CD8-positive, alpha-beta memory T cell (primary cell): ENCODE measurements at places on chromosomes 1 and 21. TPM values are rescaled to one million over a fixed set of nuclear protein-coding genes. Genes with fewer than 3 reads are reported as not detected.

The CCDC30 gene
- 0.58 TPM for polyA plus RNA-seq

The ELK4 gene
- polyA plus RNA-seq = 6.1 TPM

The IVL gene
- polyA plus RNA-seq = not detected

The TCHHL1 gene
- not detected for polyA plus RNA-seq

The GPR25 gene
- polyA plus RNA-seq = 34.0 TPM

The C1QTNF12 gene
- not detected for polyA plus RNA-seq

The AGMAT gene
- polyA plus RNA-seq = 6.2 TPM

The PAX7 gene
- not detected for polyA plus RNA-seq

The PROK1 gene
- not detected for polyA plus RNA-seq

The VHLL gene
- polyA plus RNA-seq = not detected

The MAD2L2 gene
- polyA plus RNA-seq = 57.2 TPM

The TMEM52 gene
- 0.32 TPM for polyA plus RNA-seq

The FCRL5 gene
- not detected for polyA plus RNA-seq

The PALMD gene
- polyA plus RNA-seq = not detected

The MX1 gene
- 75.9 TPM for polyA plus RNA-seq

The TPTE gene
- not detected for polyA plus RNA-seq

The ITLN2 gene
- not detected for polyA plus RNA-seq

The TMOD4 gene
- 1.0 TPM for polyA plus RNA-seq
